ENCODE measurements at places on chromosomes 6 and 20.

DNA sequence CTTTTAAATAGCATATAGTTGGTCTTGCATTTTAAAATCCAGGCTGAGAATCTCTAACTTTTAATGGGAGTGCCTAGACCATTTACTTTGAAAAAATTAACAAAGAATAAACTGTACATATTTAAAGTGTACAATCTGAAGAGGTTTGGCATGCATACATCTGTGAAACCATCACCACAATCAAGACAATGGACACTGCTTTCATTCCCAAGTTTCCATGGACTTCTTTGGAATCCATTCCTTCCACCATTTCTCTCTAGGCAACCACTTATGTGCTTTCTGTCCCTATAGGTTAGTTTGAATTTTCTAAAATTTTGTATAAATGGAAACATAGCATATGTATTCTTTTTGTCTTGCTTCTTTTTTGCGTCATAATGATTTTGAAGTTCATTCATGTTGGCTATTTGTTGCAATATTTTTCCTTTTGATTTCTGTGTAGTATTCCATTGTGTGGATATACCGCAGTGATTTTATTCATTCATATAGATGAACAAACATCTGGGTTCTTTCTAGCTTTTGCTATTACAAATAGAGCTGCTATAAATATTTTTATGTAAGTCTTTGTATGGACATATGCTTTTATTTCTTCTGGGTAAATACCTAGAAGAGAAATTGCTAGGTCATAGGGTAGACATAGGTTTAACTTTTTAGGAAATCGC, 50.9 kb downstream of the NEDD9 start:
- DNase-seq, result no peak

DNA sequence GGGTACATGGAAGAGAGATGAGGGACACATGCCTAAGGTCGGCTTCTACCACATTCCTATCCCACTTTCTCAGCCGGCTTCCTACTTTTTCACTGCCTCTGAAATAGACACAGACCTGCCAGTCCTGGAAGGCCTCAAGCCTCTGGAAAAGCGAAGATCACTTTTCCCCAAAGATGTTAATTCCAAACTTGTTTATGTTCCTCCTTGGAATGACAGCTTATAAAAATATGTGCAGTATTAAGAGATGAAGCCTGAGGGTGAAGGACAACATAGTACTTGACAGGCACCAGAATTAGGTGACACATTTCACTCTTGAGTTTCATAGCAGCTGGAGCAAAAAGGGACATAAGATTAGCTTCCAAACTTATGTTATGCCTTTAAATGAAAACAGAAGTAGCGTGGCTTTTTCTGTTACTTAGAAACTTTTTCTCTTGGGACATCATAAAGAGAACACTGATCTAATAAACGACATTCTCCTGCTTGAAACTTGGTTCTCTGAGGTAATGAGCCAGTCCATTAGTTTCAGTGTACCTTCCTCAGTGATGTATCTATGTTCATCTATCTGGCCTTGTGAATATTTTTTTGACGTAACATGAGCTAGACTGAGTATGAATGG, 25.3 kb downstream of the FOXO3 start:
- DNase-seq, result no peak

DNA sequence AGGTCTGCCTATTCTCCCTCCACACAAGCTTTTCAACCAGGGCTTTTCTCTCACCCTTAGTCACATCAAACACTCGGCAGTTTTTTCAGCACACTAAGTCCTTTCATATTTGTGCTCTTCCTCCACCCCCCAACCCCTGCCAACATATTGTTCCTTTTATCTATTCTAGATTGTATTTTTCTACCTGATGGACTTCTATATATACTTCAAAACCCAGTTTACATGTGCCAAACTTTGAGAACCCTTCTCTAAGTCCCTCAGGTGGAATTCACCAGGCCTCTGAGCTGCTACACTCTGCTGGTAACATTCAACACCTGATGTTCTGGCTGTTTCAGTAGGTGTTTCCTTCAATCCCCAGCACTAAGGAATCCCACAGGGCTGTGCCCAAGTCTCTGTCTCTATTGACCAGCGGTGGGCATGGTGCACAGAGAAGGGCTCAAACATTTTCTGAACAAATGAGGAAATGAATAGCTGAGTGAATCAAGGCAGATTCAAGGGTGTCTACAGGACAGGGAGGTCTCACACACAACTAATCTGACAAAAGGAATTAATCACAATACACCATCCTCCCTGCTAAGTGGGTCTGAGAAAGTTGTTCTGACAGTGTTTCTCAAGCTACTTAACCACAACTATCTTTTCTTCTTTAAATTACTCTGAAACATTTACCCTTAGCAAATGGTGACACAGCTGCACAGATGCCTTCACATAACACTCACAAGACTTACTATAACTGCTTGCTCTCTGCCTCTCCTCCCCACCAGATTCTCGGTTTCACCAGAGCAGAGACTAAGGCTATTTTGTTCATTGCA, 166.5 kb downstream of the TSHZ2 start:
- no peak for DNase-seq

- DNase-seq, result no peak
Observed at GRCh38 chr6:31940256-31940664, 5.6 kb upstream of the CFB start.

DNA sequence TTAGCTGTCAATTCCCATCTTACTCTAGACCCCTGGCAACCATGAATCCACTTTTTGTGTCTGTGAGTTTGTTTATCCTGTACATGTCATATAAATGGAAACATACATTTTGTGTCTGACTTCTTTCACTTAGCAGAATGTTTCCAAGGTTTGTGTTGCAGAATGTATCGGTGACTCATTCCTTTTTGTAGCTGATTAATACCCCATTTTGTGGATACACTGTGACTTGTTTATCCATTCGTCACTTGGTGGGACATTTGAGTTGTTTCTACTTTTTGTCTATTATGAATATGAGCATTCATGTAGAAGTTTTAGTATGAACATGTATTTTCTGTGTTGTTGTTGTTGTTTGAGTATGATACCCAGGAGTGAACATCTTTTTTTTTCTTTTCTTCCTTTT, 21.4 kb downstream of the CDYL start:
- no peak for DNase-seq

GRCh38 chr6:112357791-112358190, 10.7 kb downstream of the RFPL4B start:
- DNase-seq, result no peak

- no peak for DNase-seq
Observed at GRCh38 chr20:34987288-34988190, 31.9 kb downstream of the MYH7B start.

- DNase-seq, result no peak
Observed at GRCh38 chr6:12801141-12801540, 84.6 kb downstream of the PHACTR1 start.

GRCh38 chr20:35276408-35276807, 1.5 kb downstream of the MMP24OS start:
- DNase-seq, result no peak

GRCh38 chr6:34237316-34237721, 646 bp downstream of the HMGA1 start:
- no peak for DNase-seq

DNA sequence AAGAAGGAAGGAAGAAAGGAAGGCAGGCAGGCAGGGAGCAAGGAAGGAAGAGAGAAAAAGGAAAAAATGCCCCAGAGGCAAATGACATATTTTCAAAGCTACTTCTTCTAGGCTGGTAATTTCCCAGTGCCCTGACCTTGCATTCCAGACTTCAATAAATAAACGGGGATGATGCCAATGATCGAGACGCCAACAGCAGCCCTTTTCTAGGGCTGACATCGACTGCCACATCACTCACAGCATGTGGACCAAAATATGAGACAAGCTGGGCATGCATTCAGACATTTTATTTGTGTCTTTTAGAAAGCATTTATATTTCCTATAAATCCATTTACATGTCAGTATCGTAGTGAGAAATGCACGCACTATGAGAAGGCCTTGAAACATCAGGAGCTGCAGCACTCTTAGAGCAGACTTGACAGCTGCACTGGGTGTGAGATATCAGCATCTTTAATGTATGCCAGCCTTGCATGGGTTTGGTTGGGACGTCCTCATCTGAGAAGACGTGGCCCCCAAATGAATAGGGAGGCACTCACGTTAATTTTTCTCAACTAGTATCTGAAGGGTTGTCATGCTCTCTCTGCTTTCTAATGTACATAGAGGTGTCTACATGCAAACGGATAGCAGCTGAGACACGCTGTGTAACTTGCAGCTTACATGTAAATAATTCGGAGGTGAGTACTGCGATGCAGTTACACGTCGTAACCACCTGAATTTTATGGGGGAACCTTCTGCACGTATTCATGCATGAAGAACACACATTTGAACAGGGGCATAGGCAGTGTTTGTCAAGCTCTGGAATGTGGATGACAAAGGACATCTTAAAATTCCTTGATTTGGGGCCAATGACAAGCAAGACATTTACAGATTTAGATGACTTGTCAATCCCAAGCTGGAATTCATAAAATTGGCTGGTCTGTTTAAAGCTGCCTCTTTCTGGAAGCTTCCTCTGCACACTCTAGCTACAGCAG, 149.1 kb upstream of the AGPAT4 start:
- DNase-seq, result no peak

DNA sequence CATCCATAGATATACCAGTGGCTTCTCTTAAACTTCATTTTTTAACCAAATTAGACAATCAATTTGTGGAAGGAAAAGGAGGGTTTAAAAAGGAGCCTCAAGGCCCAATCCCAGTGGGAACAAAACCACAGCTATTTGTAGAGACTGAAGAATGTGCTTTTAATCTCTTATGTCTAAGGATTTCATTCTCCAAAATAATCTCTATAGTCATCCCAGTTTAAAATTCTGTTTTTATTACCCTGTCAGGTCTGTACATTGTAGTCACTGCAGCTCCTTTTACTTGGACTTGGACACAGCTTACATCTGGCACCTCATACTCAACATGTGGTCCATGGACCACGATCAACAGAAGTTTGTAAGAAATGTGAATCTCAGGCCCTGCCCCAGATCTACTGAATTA, 152.1 kb upstream of the STMND1 start:
- DNase-seq, result no peak

GRCh38 chr20:44684047-44684967, 30.9 kb upstream of the CCN5 start:
- DNase-seq, result no peak

DNA sequence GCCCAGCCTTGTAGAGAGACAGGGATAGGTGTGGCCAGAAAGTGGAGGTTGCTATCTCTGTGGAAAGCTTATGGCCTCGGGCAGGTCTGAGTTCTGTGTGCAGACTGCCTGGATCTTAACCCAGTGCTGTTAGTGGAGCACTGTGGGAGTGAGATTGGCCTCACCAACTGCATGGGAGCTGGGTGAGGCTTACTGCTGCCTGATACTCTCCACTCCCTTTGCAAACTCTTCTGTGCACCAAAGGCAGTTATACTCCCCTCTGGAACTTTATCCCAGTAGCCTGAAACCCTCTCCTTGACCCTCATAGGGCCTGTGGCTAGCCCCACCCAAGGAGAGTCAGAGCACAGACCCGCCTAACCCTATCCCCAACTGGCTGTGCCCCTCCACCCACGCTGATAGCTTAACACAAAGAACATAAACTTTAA, 41.4 kb upstream of the PKIB start:
- DNase-seq, result no peak

GRCh38 chr6:150667977-150668716, 68.5 kb downstream of the PLEKHG1 start:
- DNase-seq, result no peak

GRCh38 chr6:124887872-124888580, 74.2 kb upstream of the RNF217 start:
- no peak for DNase-seq

DNA sequence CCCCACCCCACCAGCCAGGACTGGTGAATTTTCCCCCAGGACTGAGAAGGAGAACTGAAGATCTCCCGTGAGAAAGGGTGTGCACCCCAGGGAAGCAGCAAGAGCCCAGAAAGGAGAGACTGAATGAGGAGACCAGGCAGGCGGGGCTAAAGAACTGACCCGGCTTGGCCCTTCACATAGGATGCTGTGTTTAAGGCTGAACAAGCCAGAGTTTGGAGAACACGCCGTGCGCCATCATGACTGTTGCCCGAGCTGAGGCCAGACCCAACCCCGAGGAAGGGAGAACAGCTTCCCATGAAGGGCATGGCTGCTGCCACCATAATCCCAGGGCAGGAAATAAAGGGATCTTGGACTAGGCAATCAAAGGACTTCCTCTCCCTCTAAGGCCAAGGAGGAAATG, 104.7 kb upstream of the SRSF6 start:
- no peak for DNase-seq

DNA sequence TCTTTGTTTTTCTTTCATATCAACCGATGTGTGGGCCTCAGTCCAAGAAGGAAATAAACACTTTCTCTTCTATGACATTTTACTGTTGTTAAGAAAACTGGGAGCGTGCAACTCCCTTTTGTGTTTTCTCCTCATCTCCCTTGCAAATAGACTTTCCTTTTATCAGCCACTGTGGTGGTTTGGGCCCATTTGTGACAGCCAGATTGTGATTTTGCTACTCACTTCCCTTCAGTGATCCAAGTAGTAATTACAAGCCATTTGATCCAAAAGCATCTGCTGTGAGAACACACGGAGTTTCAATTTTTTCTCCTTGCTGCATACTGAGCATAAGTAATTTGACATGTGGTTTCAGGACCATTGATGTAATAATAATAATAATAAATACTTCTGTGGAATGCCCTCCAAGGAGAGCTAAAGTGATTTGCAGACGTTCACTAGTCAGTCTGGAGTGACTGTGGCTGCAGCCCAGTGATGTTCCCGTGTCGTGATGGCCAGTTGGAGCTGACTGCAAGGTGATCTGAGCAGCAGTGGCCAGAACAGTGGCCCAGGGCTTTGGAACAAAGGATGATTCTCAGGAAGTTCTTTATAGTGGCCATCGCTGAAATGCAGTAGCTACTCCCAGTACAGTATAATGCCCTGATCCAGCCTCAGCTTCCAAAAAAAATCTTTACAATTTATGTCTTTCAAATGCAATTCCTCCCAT, 91.9 kb upstream of the CLDN20 start:
- DNase-seq, result no peak

DNA sequence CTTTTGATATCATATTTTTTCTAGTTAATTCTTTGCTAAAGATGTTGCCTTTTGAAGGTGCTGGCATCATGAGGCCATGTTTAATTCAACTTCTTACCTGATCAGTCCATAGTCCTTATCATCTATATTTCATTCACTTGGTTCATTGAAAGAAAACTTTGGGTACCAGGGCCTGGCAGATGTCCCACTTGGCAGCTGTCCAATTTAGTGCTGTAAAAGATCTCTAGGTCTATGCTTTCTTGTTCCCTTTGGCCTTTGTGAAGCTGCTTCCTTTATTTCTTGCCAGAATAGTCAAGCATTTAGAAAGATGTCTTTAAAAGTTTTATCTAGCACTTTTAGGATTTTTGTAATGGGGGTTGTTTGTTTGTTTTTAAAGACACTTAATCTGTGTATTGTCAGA, 61.7 kb upstream of the EYA4 start:
- DNase-seq, result no peak

GRCh38 chr6:116003668-116004067, 57.0 kb downstream of the FRK start:
- DNase-seq, result no peak

Data from CD4-positive, alpha-beta T cell treated with Interleukin-4 for 4 hours (primary cell).